ENCODE measurements at places on chromosomes 6 and 20.

DNA sequence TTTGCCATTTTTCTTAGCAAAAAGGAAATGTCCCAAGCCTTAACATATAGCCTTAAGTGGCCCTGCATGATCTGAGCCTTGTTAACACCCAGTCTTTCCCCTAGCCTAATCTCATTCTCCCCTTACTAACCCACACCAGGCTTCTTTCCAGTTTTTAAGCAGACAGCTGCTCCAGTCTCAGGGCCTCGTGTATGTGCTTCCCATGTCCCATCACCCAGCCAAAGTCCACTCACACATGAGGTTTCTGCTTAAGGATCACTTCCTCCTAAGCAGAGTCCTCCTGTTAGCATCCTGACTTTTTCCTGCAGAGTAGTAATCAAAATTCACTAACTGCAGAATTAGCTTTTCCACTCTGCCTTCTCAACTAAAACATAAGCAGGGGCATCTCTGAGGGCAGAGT is 96.1 kb downstream of the SMLR1 start:
- DNase-seq, result no peak

- DNase-seq, result no peak
Measured at GRCh38 chr20:22770241-22770800, 185.9 kb upstream of the FOXA2 start.

- DNase-seq, result no peak
Measured at GRCh38 chr6:168452685-168453377, 11.8 kb downstream of the SMOC2 start.

DNA sequence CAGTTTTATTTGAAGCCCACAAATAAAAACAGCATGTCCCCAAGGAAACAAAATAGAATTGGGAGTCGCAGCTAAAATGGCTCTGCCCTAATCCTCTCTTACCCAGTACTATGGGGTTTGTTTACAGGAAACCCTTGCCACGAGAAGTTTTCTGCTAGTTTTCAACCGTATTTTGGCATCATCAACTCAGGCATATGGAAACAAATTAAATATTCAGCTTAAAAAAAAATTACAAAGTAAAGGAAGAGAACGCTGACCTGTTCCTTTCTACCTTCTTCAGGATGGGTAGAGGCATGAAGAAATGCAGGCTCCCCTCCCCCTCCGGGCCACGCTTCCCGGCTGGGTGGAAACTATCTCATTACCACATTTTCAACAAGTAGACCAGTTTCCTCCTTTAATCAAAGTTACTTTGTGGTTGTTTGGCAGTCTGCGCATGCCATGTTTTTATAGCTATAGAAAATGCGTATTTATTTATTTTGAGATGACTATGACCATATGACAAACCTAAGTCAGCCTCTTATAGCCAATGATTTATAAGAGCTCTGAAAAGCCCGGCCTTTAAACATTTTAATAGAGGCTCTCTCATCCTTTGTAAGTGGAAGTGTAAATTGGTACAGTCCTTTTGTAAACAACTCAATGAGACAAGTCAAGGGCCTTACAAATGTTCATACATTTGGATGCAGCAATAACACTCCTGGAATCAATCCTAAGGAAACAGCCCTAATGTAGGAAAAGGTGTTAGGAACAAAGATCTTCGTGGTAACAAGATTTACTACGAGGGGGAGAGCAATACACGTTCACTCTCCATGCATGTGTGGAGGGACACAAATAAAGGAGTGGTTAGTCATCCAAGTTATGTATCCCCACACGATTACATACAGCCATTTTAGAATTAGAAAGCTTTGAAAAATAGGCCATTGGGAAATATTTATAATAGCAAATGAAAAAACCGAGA is 16.1 kb upstream of the ZNF217 start:
- peak; percentile 50 for DNase-seq

DNA sequence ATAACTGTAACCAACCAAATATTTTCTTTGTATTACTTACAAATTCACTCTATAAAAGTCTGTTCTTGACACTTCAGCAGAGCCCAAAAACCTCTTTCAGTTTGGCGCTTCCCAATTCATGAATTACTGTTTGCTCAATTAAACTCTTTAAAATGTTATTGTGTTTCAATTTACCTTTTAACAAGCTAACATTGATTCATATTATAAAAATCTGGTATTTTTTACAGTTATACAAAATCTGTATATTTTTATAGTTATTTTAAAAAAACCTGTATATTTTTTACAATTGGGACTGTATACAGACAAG is 75.3 kb upstream of the E2F3 start:
- no peak for DNase-seq

- DNase-seq, result no peak
Measured at GRCh38 chr20:58138395-58138794, 90.1 kb downstream of the ANKRD60 start.

DNA sequence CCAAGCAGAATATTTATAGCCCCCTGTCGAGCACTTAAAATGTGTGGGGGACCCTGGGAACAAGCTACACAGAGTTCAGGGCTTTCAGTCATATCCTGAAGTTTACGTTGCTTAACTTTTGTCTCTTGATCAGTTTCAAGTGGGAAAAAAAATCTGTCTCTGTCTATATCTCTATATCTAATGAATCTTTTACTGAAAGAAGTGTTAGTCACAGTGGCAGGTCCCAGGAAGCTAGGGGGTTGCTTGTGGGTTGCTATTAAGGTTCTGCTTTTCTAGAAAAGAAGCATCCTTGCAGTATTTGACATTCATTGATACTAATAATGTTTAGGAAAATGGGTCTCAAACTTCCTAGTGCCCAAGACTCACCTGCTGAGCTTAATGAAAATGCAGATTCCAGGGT is 76.7 kb upstream of the CLDN20 start:
- no peak for DNase-seq

- DNase-seq, result no peak
Measured at GRCh38 chr6:44100088-44100550, 27.1 kb downstream of the MRPL14 start.

DNA sequence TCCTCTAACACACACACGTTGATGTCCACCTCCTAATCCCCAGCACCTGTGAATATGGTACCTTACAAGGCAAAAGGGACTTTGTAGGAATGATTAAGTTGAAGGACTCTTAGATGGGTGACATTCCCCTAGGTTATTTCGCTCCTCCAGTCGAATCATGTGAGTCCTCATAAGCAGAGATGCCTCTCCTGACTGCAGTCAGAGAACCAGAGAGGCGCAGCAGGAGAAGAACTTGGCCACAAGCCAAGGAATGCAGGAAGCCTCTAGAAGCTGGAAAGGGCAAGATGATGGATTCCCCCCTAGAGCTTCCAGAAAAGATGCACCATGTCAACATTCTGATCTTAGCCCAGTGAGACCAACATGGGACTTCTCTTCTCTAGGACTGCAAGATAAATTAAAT is 133.1 kb upstream of the PTPRT start:
- peak; percentile 44 for DNase-seq

DNA sequence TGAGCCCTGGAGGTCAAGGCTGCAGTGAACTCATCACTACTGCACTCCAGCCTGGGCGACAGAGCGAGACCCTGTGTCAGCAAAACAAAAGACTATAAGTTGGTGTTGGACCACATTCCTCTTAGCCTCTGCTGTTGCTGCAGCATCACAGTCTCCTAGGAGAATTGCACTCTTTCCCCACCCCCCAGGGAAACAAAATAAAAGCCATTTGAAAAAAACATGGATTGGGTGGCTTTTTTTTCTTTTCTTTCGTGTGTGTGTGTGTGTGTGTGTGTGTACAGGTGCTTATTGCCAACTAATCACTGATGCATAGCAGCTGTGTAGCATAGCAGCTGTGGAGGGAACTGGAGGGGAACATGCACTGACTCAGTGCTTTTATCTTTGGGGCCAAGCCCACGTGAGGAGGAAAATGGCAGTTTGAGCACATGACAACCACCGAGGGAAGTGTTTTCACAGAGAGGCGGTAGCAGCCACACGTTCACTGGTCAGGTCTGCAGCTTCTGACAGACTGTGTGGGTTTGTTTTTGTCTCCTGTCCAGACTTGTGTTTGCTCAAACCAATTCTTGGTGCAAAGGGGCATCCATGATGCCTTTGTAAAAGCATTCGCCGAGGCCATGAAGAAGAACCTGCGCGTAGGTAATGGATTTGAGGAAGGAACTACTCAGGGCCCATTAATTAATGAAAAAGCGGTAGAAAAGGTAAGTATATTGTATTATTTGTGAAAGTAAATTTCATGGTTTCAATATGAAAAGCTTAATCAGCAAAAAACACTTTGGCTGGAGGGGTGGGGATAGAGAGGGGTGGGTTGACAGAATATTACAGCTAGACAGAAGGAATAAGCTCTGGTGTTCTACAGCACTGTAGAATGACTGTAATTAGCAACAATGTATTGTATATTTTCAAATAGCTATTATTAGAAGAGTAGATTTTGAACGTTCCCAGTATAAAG is 27.7 kb downstream of the ALDH5A1 start:
- peak; percentile 88 for DNase-seq

- no peak for DNase-seq
Measured at GRCh38 chr20:45459606-45460005, 9.9 kb upstream of the WFDC2 start.

DNA sequence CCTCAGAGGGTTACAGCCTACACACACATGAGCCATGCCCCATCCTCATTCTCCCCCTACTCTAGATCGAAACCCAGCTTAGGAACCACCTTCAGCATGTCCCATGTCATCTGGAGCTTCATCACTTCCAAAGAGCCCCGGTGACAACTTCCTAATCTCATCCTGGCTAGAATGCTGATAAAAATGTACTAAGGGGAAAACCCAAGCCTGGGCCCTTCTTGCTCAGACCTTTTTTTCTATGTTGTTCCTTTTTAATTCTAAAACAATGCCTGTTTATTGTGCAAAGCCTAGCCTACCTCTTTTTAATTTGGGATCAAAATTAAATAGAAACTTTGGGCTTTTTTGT is 44.1 kb upstream of the NT5E start:
- no peak for DNase-seq

DNA sequence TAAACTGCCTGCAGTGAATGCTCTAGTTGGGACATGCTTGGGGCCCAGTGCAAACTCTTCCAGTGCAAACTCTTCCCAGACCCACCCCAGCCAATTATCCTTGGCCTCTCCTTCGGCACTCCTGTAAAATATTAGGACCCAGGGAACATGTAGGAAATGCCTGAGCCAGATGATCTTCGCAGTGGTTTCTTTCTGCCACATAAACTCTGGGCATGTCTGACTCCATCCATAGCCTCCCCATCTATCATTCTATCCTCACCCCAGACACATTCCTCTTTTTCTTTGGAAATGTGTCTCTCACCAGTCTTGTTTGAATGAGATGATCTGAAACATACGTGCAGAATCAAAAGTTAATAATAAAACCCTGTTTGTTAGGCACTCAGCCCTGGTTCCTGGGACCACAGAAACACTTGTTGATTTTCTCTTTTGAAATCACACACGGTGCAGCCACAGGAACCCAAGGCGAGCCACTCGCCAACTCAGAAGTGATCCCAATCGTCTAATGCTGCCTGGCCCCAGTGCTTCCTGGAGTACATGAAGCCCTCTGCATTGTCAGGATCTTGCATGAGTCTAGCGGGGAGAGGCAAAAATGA is 108.9 kb upstream of the CST7 start:
- no peak for DNase-seq

DNA sequence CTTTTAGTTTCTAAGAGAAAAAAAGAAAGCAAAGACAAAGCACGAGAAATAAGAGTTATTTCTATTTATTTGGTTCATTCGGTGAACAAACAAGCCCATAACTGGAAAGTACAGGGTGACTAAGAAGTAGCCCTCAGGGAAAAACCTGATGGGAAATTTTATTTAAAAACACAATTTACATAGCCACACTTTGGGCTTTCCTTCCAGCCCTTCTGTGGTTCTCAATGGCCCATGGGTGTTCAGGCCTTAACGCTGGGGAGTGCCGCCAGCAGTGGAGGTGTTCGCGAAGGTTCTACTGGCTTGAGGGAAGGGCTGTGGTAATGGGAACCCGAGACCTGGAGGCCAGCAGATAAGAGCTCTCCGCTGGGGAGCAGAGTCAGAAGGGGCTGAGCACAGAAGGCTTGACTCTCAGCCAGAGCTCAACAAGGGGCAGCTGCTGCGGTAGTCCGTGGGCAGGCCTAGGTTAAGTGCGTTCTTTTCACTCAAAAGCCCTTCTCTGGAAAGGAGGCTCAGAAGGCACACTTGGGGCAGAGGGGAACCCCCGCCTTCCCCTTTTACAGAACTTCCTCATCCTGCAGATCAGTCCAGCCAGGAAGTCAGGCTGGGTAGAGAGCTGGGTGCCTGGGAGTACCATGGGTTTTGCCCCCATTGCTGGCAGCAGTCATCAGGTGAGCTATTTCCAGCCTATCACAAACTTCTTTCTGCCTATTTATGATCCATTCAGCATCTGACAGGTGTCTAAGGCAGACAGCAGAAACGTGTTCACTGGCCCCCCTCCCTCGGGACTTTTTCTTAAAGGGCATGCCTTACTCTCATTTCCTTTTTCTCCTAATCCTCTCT is 8.8 kb upstream of the CD83 start:
- DNase-seq, result no peak

- DNase-seq, result no peak
Measured at GRCh38 chr20:31560746-31561598, 44.1 kb upstream of the ID1 start.

DNA sequence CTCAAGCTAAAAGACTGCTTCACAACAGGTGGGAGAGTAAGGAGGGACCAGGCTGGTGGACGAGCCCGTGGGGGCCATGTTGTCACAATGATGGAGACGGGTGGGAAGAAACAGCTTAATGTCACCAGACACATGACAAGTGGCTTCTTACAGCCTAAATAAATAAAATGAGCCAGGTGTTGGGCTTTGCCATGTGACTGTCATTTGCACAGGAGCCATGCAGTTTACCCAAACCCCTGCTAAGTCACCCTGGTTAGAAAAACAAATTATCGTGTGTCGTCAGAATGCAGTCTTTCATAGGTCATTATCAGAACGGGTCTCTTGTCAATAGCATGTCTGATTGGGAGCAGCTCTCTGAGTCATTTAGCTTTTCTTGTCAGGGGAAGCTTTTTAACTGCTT is 18.5 kb downstream of the BTBD3 start:
- DNase-seq, result peak; percentile 100

DNA sequence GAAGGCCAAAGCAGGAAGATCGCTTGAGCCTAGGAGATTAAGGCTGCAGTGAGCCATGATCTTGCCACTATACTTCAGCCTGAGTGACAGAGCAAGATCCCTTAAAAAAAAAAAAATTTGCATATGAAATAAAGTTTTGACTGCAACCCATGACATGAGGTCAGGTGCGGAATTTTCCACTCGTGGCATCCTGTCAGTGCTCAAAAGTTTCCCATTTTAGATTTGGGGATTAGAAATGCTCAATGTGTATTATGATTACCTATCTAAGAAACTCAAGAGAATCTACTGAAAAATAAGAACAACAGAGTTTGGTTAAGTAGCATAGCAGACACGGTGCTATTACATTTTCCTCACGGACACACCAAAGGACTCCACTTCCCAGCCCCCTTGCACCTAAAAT is 11.7 kb downstream of the SLC23A2 start:
- no peak for DNase-seq
